Activated naive CD8-positive, alpha-beta T cell treated with anti-CD3 and anti-CD28 coated beads for 36 hours (primary cell): ENCODE measurements at places on chromosomes 3 and 15.

- DNase-seq, result no peak
These were observed 15.4 kb upstream of the CRBN start for GRCh38 chr3:3194861-3195260.

GRCh38 chr3:46049093-46049492 lies 21.8 kb upstream of the XCR1 start:
- DNase-seq, result no peak

GRCh38 chr15:40098489-40099261 lies 10.0 kb downstream of the BMF start:
- DNase-seq, result peak; percentile 82

- DNase-seq, result no peak
These were observed 1.7 kb upstream of the SLC9A9 start for GRCh38 chr3:143849854-143850549.
